ENCODE measurements at places on chromosomes 4 and X.

DNA sequence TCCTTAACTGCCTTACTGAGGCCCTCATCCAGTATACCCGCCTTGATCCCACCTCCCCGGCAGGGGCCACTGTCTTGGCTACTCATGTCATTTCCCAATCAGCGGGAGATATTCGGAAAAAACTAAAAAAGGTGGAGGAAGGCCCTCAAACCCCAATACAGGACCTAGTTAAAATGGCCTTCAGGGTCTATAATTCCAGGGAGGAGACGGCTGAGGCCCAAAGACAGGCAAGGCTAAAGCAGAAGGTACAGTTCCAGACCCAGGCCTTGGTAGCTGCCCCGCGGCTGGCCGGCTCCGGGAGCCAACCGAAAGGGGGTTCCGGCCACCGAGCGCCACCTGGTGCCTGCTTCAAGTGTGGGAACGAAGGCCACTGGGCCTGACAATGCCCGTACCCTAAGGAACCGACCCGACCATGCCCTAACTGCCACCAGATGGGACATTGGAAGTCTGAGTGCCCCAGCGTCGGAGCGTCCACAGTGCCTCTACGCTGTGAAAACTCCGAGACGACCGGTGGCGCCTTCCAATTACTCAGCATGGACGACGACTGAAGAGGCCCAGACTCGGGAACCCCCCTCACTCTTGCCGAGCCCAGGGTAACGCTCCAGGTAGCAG lies 959.6 kb downstream of the RPA4 start:
- no peak for DNase-seq

DNA sequence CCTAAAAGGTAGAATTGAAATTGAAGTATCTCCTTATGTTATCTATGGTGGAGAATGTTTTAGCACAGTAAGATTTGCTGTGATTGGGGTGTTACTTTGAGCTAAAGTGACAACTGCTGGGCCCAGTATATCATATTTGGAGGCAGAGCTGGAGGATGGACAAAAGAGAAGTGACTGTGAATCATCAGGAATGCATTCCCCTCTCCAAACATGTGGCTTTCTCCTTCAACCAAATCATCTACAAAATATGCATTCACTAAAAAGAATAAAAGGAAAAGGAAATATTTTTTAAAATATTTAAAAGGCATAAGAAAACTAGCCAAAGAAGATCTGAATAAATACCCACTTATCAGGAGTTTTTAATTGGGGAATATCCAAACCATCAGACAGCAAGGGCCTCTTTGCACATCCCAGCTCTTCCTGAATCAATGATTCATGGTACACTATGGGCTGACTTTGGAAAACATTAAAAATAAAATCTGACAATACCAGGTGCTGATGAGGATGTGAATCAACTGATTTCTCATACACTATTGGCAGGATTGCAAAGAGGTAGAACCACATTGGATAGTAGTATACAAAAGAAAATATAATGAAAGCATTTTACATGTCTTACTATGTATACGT lies 671.7 kb upstream of the NR3C2 start:
- DNase-seq = no peak

DNA sequence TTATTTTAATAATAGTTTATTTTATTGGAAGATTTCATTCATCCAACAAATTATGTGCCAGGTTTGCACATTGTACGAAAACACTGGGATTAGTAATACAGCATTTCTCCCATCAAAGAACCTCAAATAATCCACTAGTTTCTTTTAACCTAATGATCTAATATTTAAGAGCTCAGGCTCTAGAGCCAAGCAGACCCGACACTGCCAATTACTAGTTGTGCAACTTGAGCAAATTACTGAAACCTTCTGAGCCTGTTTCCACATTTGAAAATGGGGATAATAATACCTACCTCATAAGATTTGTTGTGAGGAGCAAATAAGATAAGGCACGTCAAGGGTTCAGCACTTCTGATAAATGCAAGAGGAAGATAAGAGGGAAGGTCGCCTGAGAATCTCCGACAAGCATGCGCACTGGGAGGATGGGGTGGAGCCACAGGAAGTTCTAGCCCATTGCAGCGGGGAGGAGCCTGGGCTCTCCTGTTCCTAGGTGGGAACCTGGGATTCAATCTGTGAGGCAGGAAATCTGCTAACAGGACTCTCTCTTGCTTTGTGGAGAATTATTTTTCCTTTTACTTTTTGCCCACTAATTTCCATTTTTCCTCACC lies 141.5 kb upstream of the SMAD1 start:
- no peak for DNase-seq

GRCh38 chrX:83336454-83336853 lies 171.6 kb upstream of the POU3F4 start:
- DNase-seq = no peak

DNA sequence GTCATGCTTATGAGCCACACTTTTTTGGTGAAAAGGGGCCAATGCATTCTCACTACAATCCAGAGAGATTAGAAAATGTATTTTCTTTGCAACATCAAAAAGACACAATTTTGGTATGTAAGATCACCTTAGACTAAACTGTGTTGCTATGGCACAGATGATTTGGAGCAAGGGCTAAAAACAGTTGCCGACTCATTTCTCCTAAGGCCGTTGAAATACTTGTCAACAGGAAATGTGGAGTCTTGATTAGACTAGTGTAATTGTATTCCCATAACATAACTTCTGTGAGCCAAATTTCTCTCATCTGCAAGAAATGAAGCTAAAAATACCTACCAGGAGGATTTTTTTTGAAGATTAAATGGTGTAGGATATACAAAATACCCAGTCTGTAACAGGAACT lies 2547.7 kb downstream of the ARAP2 start:
- no peak for DNase-seq

GRCh38 chr4:166386491-166387360 lies 513.7 kb downstream of the TLL1 start:
- DNase-seq = no peak

- no peak for DNase-seq
These were observed 481.1 kb downstream of the STPG2 start for GRCh38 chr4:97662133-97662532.
